ENCODE measurements at places on chromosomes 11 and 22. TPM values are rescaled to one million over a fixed set of nuclear protein-coding genes. Genes with fewer than 3 reads are reported as not detected.

- DNase-seq, result no peak
Measured at GRCh38 chr11:102179371-102179770, 69.1 kb downstream of the YAP1 start.

DNA sequence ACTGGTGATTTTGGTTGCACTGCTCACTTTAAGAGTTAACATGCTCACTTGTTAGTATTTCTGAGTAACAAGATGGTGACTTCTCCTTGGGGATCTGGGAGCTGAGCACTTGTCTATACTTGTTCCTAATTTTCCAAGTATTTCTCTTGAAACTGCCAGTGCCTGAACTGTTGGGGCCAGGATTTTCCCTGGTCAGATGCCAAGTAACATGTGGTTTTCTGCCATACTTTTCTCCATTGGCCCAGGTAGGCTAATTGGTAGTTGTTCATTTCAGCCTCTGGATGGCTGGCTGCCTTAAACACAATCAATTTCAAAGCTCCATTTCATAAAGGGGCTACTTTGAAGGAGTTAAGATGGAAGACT is 35.0 kb downstream of the RNF141 start:
- DNase-seq, result no peak

- DNase-seq, result no peak
Measured at GRCh38 chr11:31060880-31061279, 308.7 kb downstream of the DCDC1 start.

DNA sequence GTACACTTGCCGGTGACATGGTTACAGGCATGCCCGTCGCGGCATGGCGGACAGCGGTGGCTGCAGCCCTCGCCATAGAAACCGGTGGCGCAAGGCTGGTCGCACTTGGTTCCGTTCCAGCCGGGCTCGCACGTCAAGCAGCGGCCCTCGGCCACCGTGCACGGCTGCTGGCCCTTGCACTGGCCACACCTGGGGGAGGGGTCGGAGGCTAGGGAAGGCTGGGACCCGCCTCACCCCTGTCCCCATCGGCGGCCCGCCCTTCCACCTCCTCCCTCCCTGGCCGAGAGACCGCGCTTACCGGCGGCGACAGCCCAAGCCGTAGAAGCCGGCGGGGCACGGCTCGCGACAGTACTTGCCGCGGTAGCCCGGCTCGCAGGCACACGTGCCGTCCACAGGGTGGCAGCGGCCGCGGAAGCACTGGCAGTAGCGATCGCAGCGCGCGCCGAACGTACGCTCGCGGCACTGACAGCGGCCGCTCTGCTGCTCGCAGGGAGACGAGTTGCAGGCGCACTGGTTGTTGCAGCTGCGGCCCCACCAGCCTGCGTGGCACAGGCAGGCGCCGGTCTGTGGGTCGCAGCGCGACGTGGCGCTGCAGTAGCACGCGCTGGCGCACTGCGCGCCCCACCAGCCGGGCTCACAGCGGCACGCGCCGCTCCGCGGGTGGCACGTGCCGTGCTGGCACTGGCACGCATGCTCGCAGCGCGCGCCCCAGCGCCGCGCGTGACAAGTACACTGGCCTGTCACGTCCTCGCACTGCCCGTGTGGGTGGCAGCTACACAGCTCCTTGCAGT is 6.7 kb downstream of the SCARF2 start:
- DNase-seq, result no peak

DNA sequence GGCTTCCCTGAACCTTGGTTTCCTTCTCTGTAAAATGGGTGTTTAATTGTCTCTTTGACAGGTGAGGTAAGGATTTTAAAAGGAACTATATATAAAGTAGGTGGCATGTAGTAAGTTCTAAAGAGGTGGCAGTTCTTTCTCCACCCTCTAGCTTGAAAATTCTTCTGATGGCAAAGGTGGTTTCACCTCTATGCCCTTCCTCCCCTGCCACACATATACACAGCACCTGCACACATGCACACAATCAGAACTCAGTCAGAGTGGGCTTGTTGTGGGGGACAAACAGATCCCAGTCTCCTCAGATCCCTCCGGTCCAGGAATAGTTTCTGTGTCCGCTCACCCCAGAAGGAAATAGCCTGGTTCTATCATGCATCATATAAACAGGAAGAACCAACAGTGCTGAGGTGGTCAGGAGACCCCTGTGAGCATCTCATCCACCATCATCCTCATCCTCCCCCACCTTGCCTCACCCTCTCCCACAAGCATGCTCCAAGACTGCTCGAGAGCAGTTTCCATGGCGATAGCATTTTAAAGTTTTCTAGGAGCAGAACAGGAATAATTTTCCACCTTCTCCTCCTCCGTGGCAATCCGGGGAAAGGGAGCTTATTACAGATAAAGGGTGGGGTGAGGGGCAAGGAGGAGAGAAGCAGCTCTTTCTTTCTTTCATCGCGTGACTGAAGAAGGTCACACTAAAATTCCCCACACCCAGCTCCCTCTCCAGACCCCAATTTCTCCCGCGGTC is 123.6 kb downstream of the CHST1 start:
- no peak for DNase-seq

DNA sequence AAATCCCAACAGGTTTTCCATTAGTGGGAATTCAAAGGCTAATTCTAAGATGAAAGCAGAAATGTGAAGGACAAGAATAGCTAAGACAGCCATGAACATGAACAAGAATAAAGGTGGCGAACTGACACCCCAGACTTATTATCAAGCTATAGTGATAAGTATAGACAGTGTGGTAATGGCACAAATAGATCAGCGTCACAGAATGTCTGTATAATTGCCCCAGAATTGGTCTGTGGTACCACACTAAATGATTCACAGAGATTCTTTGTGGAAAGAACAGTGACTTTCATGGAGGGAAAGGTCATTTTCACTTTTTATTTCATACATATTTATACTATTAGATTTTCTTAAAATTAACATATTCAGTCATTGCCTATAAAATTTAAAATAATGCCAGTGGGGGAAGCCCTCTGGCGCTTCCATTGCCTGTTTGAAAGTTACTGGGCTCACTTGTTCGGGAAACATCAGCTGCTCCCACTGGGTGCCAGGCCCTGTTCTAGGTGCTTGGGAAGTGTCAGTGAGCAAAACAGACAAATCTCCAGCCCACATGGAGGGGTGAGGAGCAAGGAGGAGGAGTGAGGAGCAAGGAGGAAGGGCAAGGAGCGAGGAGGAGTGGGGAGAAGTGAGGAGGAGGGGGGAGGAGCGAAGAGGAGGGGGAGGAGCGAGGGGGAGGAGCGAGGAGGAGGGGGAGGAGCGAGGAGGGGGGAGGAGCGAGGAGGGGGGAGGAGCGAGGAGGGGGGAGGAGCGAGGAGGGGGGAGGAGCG is 11.3 kb upstream of the NLRP6 start:
- DNase-seq, result no peak

DNA sequence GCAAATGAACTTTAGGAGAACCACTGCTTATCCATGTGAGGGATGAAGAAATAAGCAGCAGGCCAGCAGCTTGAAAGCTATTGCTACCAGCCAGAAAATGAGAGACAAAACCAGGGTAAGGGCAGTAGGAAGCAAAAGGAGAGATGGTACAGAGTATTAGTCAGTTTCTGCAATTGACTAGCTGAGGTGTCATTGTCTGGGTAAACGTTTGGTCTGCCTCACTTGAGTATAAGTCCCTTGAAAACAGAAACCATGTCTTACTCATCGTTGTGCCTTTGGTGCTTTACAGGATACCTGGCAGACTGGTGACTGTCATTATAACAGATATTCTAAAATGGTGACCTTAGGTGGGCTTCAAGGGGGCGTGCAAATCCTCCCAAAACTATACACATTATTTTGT is 63.9 kb upstream of the USP47 start:
- DNase-seq, result no peak

Gene ARAP1
- 69.2 TPM for polyA plus RNA-seq

Data from left kidney (tissue), 8 donors.